Vein endothelial cell (primary cell): ENCODE measurements at places on chromosomes 5 and 9. TPM values are rescaled to one million over a fixed set of nuclear protein-coding genes. Genes with fewer than 3 reads are reported as not detected.

CDC20B gene
- total RNA-seq = under 0.01 and 0.19 TPM in 2 replicates

PDZD2 gene
- total RNA-seq = 3.9 and 6.9 TPM in 2 replicates

ZNF474 gene
- total RNA-seq = under 0.01 and 0.19 TPM in 2 replicates

HTR1A gene
- not detected in 2 replicates for total RNA-seq

MAML1 gene
- total RNA-seq = 14.7 and 15.2 TPM in 2 replicates

KCTD16 gene
- total RNA-seq = 0.19 and 1.6 TPM in 2 replicates

LCN12 gene
- total RNA-seq = 0.29 TPM in 1 of 2 replicates, not detected in the other

MAT2B gene
- 82.3 and 105 TPM in 2 replicates for total RNA-seq

CARD6 gene
- 35.9 and 45.8 TPM in 2 replicates for total RNA-seq

RANBP3L gene
- not detected in 2 replicates for total RNA-seq

CAST gene
- 185 and 210 TPM in 2 replicates for total RNA-seq

GRIN3A gene
- total RNA-seq = not detected in 2 replicates

SARDH gene
- 0.33 and 0.67 TPM in 2 replicates for total RNA-seq

SH3RF2 gene
- total RNA-seq = under 0.01 and 0.67 TPM in 2 replicates

PITX1 gene
- total RNA-seq = 0.10 TPM in 1 of 2 replicates, not detected in the other

PNPLA7 gene
- 0.65 and 1.1 TPM in 2 replicates for total RNA-seq

ANKRD20A1 gene
- total RNA-seq = 0.98 and 3.5 TPM in 2 replicates

SLCO4C1 gene
- not detected in 2 replicates for total RNA-seq

CKMT2 gene
- total RNA-seq = not detected in 2 replicates

KIF20A gene
- total RNA-seq = 33.6 and 61.7 TPM in 2 replicates

HAND1 gene
- not detected in 2 replicates for total RNA-seq

PCDHB7 gene
- total RNA-seq = 0.57 and 0.98 TPM in 2 replicates

LURAP1L gene
- total RNA-seq = 2.3 and 7.2 TPM in 2 replicates

ZNF658 gene
- total RNA-seq = 5.5 and 5.6 TPM in 2 replicates

RMND5B gene
- total RNA-seq = 28.8 and 34.6 TPM in 2 replicates

PDE4D gene
- 63.7 and 65.4 TPM in 2 replicates for total RNA-seq

GFPT2 gene
- 0.86 and 0.98 TPM in 2 replicates for total RNA-seq

COL27A1 gene
- 7.8 and 17.8 TPM in 2 replicates for total RNA-seq

SPATA31A3 gene
- not detected in 2 replicates for total RNA-seq

C9orf153 gene
- total RNA-seq = 0.33 TPM in 1 of 2 replicates, not detected in the other

CNTFR gene
- not detected in 2 replicates for total RNA-seq

CERCAM gene
- 22.4 and 44.7 TPM in 2 replicates for total RNA-seq

TPM2 gene
- total RNA-seq = 10.5 and 20.2 TPM in 2 replicates

ADAMTSL2 gene
- 0.10 TPM in 1 of 2 replicates, not detected in the other for total RNA-seq

FGFR4 gene
- total RNA-seq = 2.3 and 4.6 TPM in 2 replicates

CDH12 gene
- not detected in 2 replicates for total RNA-seq

TTLL11 gene
- total RNA-seq = 5.3 and 5.9 TPM in 2 replicates

RFX3 gene
- 2.9 and 5.6 TPM in 2 replicates for total RNA-seq

FAM221B gene
- not detected in 2 replicates for total RNA-seq

HRCT1 gene
- total RNA-seq = 1.8 and 4.6 TPM in 2 replicates

CDKN2B gene
- total RNA-seq = 9.1 and 16.0 TPM in 2 replicates

ISCA1 gene
- total RNA-seq = 27.4 and 32.2 TPM in 2 replicates

KCNV2 gene
- not detected in 2 replicates for total RNA-seq
